ENCODE measurements at places on chromosomes 5 and 9. TPM values are rescaled to one million over a fixed set of nuclear protein-coding genes. Genes with fewer than 3 reads are reported as not detected.

DNA sequence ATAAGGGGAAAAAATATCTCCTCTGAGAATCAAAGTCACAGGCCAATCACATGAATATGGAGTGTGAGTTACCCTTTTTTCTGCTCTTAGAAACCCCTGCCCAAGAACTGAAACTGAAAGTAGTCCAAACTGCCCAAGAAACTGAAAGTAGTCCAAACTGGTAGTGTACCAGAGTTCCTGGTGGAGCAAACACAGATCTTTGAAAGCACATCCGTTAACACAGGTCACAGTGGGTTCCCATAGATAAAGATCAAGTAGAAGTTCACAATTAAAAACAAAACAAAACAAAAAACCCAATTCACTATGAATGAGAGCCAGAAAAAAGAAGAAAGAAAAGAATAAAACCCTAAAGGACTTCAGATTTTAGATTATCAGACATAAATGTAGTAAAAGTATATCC, 332.4 kb upstream of the EFNA5 start:
- DNase-seq, result no peak

DNA sequence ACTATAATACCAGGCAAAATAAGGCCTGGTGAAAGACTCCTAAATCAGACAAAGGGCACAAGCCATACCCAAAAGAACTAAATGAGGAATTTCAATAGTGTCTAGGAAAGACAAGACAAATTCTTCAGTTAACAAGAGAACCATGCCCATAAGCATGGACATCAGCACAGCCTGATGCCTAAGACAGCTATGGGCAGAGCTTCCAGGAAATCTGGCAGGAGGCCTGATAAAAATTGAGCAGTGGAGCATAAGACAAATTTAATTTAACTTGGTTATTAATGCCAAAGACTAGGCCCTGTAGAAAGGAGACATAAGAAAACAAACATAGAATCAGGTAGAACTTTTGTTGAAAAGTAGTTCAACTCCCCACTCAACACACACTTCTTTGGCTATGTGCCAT, 17.3 kb downstream of the KLHL3 start:
- DNase-seq, result no peak

DNA sequence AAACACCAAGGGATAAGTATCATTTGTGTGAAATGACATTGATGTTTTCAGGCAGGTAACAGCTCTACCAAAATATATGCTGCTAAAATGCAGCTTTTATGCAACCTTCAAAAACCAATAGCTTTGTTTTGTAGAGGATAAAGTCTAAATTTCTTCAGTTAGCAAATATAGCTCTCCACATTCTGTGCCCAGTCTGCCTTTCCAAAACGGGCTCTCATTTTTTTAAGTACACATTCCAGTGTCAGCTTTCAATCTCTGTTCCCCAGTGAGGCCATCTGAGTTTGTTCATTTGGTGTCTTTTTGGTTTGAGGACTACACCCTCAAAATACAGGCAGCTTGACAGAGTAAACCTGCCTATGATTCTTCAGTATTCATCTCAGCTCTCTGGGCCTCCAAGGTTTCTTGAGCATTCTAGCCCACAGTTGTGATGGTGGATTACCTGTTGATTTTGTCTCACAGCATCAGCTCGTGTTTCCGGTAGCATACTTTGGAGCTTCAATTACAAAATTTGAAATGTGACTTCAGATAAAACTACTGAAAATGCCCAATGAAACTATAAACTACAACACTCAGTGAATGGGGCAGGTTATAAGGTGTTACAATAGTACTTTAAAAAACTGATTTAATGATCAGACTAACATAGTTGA, 55.7 kb downstream of the NR3C1 start:
- no peak for DNase-seq

GRCh38 chr9:126617003-126617822, 3.5 kb downstream of the LMX1B start:
- DNase-seq, result no peak

The BTNL9 gene
- 18.2 TPM for total RNA-seq

- no peak for DNase-seq
Measured at GRCh38 chr5:93594591-93595419, 11.8 kb downstream of the NR2F1 start.

- no peak for DNase-seq
Measured at GRCh38 chr5:96691503-96692303, 29.5 kb downstream of the CAST start.

GRCh38 chr5:149730620-149731331, 666 bp downstream of the PPARGC1B start:
- DNase-seq, result peak; percentile 92

GRCh38 chr5:172645271-172646055, 4.4 kb downstream of the NEURL1B start:
- no peak for DNase-seq

DNA sequence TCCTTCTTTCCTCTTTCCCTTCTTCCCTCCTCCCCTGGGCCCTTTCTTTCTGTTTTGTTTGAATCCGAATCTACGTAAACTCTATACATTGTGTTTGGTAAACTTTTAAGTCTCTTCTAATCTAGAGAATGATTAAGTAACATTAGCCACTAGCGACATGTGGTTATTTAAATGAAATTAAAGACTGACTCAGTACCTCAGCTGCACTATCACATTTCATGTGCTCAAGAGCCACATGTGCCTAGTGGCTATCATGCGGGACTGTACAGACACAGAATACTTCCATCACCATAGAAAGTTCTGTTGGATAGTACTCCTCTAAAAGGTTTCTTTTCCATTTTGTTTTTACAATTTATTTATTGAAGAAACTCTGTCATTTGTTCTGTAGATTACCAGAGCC, 29.0 kb downstream of the DCTN4 start:
- DNase-seq, result no peak

DNA sequence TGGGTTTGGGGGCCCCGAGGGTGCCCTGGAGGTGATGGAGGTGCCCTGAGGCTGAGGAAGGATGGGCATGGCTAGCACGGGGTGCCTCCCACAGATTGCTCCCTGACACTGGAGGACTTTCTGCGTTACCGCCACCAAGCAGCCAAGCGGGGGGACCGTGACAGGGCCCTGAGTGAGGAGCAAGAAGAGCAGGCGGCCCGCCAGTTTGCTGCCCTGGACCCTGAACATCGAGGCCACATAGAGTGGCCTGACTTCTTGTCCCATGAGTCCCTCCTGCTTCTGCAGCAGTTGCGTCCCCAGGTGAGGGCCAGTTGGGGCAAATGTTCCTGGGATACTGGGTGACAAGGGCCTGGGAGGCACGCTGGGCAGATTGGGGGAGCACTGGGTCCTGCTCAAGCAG, 13.1 kb upstream of the DNAJB5 start:
- no peak for DNase-seq

DNA sequence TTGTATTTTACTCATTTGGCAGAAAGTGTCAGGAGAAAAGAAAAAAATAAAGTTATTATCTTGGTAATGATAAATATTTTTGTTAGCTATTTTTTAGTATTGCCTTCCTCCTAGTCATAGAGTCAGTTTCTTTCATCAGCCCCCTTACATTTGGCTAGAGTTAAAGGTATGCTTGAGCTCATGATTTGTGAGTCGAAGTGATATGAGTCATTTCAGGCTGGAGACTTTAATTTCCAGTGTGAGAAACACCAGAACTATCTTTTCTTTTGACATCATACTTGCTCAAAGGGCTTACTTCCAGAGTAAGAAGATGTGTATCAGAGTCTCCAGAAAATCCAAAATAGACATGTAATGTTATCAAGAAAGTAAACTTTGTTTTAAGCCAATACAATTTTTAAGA, 746.7 kb upstream of the TYRP1 start:
- DNase-seq, result no peak

All from lower leg skin (tissue), 4 donors.